ENCODE measurements at places on chromosomes 2 and 18.

DNA sequence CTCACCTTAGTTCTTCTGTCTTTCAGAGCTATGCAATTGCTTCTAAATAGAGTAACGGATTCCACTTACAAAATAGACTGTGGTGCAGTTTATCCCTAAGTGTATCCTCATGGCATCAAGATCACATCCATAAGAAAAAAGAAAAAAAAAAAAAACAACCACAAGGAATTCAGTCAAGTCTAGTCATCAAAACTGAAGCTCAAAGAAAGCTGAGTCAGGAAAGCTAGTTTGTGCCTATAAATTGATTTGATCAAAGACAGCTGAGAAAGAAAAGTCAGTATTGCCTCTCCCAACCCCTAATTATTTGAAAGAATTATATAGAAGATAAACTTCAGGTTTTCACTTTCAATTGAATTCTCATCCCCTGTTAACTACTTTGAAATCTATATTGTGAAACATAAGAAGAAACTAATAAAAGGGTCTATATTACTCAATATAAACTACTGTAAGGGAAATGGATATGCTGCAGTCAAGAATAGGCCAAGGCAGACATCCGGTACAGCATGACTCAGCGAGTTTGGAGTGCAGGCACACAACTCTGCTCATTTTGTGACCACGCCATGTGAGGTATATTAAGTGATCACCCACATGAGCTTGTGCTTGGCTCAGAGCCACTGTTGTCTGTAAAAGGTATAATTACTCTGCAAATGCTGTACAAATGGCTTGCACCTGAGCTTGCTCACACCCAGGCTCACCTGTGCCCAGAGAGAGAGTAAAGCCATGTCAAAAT lies 568.1 kb upstream of the CRIM1 start:
- DNase-seq: no peak

- no peak for DNase-seq
Measured at GRCh38 chr2:232873909-232874641, 4.0 kb downstream of the SNORC start.

DNA sequence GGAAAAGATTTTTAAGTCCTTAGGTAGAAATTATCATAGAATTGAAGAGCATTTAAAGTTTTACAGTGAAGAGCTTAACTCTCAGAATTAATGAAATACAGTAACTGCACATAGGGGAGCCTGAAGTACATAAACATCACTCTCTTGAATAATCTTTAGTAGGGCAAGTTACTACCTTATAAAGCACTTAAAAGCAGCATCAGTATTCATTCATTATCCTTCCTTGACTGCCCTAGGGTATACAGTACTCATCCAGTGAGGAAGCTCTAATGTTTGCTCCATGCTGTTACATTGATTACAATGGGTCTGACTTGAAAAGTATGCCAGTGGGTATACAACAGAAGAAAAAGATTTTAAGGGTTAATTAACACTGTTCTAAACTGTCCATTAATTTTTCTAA lies 66.5 kb downstream of the ATF2 start:
- no peak for DNase-seq

- DNase-seq: no peak
Measured at GRCh38 chr2:129748653-129749052, 230.8 kb upstream of the RAB6C start.

DNA sequence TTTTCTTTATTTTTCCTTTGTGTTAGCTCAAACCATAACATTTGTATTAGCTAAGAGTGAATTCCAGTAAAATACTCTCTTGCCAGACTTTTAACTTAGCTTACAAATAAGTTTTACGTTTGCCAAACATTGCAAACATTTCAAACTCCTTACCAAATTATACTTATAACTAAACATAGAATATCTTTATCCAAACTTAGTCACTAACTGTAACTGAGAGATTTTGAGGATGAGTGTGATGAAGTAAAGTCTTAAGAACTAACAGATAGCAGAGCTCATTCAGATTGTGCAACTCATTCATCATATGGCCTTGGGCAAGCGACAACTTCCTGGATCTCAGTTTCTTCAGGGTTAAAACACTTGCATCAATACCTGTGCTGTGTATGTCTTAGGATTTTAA lies 533.7 kb downstream of the TDRD15 start:
- no peak for DNase-seq

- no peak for DNase-seq
Measured at GRCh38 chr2:142693171-142693950, 184.1 kb upstream of the KYNU start.
